IPS DF 19.7 (cell line): ENCODE measurements at places on chromosomes 2 and 18.

DNA sequence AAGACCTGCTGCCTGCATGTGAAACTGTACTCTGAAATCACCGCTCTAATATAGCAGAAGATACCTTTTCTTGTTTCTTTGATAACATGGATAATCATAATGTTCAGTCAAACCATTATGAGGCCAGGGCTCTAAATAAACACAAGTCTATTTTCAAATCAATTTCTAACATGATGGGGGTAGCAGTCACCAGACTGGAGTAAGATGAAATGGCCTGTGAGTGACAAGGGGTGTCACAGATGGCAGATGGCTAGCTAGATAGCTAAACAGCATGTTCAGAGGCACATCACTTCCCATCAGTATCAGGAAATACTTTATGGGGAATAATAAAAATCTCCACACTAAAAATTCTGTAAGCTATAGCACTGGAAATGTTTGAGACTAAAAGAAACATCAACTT is 14.0 kb downstream of the MBD2 start:
- no peak for DNase-seq

DNA sequence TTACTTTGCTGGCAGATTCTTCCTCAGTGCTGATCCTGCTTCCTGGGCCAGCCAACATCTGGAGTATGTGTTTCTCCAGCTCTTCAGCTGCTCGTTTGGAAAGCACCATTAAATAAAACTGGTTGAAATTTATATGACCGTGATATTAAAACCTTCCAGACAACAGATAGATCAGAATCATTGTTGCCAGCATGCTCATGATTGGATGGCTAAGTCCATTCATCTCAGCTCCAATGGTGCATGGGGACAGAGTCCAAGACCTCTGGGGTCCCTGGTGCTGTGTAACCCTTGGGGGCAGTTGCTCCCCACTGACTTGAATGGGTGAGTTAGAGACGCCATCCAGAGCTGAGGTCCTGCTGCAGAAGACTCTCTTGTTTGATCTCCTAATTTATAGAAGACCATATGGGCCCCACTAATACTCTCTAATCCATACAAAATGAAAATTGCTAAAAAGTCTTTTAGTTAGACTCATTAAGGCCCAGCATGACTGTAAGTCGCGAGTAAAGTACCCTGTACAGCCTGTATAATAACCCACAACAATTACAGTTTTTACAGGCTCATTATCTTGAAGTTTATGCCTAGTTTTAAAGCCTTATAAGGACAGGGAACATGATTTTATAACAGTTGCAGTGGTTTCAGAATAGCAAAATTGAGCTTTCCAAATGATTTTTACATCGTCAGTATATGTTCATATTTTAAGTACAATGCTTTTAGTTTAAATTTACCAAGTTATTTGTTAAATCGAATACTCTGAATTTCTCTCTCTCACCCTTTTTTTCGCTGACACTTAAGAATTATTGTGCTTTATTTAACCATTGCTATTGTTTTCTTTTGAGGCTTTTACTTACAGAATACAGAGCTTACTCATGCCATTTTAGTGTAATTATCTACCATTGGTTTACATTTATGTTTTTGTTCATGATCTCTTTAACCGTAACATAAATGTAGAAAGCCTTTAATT is 60.0 kb downstream of the CABLES1 start:
- no peak for DNase-seq

GRCh38 chr2:86367499-86367777 is 30.0 kb upstream of the REEP1 start:
- no peak for DNase-seq

DNA sequence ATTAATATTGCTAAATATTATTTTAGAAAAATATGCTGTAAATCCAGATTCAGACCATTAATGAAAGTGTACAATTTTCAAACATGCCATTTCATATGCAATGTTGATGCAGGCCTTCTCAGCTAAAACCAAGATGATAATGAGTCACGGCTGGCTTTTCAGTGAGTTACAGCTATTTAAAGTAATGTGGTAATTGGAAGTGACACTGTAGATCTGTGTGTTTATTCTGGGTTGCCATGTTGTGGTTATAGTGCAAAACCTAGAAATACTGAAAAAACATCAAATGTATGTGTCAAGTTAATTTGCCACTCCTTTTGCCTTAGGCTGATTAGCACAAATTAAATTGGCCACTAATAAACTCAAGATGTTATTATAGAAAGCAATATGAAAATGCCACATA is 506.6 kb downstream of the ERBB4 start:
- DNase-seq, result no peak

GRCh38 chr2:30541680-30542079 is 94.6 kb downstream of the LCLAT1 start:
- no peak for DNase-seq

- DNase-seq, result no peak
Observed at GRCh38 chr2:100057901-100058261, 84.5 kb downstream of the AFF3 start.

GRCh38 chr2:238415036-238415764 is 11.5 kb upstream of the ASB1 start:
- DNase-seq, result no peak

DNA sequence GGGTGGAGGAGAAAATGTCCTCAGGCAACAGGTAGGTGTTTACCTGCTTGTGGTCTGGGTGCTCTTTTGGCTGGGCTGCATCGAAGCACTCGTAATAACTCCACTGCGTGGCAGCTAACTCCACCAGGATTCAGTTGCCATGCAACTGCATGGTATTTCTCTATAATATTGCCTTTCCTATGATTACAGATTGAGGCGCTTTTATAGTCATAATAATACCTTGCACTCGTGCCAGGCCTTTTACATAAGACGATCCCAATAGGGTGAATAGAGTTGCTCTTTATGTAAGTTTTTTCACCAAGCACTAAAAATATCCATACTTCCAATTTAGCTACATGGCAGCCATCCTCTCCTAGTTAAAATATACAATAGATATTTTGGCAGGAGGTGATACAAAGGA is 19.7 kb upstream of the NYAP2 start:
- DNase-seq, result no peak

DNA sequence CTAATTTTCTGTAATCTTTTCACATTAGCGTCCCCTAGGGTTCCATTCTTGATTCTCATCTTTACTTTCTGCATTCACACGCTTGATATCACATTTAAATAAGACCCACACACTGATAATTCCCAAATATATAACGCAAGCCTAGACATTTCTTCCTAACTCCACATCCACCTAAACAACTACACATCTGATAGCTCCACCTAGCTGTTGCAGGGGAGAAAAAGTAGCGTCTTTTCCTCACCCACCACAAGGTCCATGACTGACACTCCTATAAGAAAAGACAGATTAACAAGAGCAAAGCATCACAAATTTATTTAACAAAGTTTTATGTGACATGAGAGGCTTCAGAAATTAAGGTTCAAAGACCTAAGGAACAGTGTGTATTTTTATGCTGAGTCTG is 862.2 kb upstream of the DDX18 start:
- no peak for DNase-seq

DNA sequence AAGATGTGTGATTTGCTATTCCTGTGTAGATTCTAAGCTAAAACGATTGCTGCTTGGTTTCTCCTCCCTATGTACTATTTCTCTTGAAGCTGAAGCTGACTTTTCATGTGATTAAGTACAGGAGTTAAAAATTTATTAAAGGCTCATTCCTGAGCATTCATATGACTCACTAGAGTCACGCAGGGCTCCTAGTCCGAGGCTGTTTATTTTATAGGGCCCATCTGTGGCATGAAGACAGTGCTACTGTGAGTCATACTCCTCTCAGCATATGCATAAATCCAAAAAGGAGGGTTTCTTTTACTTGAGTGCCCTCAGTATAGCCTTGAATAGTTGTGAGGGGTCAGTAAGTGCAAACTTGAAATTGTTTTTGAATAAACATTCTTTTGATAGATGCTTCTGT is 378.8 kb downstream of the PTPRM start:
- DNase-seq, result no peak

GRCh38 chr2:219254590-219255201 is 978 bp upstream of the TUBA4A start:
- no peak for DNase-seq

GRCh38 chr18:49345931-49346696 is 114.3 kb downstream of the DYM start:
- DNase-seq, result no peak

DNA sequence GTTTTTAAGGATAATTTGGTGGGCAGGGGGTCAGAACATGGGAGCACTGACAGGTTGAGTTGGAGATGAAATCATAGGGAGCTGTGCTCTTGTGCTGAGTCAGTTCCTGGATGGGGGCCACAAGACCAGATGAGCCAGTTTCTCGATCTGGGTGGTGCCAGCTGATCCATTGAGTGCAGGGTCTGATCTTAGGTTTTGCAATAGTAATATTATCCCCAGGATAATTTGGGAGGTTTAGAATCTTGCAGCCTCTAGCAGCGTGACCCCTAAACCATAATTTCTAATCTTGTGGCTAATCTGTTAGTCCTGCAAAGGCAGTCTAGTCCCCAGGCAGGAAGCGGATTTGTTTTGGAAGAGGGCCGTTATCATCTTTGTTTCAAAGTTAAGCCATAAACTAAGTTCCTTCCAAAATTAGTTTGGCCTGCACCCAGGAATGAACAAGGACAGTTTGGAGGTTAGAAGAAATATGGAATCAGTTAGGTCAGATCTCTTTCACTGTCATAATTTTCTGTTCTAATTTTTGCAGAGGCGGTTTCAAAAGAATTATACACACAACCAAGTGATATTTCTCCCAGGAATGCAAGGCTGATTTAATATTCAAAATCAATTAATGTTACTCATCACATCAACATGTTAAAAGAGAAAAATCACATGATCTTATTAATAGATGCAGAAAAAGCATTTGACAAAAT is 23.0 kb downstream of the DBI start:
- no peak for DNase-seq

- DNase-seq, result no peak
Observed at GRCh38 chr18:7617738-7618422, 50.8 kb downstream of the PTPRM start.

- no peak for DNase-seq
Observed at GRCh38 chr2:202084265-202084664, 11.2 kb downstream of the KIAA2012 start.

- DNase-seq, result no peak
Observed at GRCh38 chr2:237996021-237996593, 29.3 kb downstream of the UBE2F start.

DNA sequence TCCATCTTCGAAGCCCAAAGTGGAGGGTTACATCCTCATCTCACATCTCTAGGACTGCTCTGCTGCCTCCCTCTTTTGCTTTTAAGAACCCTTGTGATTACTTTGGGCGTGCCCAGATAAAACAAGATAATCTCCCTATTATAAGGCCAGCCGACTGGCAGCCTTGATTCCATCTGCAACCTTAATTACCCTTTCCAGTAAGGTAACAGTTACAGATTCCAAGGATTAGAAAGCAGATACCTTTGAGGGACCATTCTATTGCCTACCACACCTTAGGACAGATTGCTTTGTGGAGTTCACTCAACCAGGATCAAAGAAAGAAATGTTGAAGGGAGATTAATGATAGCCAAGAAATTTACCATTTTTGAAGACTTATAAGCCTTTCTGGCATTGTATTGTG is 250.8 kb upstream of the ACVR2A start:
- DNase-seq, result no peak

DNA sequence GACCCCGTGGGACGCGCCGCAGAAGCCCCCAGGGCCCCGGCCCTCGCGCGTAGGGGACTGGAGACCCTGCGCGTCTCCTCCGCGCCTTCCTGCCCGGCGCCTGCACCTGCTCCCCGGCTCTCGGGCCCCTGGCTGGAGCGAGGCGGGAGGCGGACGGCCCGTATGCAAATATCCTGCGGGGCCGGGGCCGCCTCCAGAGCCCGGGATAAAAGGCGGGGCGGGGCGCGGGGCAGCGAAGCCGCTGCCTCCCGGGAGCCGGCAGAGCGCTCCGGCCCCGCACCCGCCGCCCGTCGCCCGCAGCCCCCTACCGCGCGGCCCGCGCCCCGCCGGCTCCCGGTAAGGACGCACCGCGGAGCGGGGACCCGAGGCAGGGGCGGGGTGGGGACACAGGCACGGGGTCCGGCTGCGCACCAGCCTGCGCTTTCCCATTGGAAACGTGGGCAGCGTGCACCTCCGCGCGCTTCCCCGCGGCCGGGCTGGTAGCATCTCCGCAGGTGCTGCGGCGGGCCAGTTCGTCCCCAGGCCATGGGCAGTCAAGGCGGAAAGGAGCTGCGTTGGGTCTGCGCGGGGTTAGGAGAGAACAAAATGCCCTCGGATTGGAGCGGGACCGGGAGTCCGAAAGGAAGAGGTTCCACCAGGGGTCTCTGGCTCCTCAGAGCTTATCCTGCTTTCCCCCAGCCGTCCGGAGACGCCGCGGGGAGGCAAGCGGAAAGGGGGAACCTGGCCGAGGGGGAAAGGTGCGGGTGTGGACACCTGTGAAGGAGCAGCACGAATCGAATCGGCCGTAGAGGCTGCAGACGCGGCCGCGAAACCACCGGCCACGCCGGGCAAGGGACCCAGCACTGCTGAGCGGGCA is at the start of gene ATP6V1C2:
TSS of gene ATP6V1C2 (plus strand) at position 235 of the 856 bp plus-strand sequence. CDS start 1,220 bp downstream, outside the sequence.
- no peak for DNase-seq

DNA sequence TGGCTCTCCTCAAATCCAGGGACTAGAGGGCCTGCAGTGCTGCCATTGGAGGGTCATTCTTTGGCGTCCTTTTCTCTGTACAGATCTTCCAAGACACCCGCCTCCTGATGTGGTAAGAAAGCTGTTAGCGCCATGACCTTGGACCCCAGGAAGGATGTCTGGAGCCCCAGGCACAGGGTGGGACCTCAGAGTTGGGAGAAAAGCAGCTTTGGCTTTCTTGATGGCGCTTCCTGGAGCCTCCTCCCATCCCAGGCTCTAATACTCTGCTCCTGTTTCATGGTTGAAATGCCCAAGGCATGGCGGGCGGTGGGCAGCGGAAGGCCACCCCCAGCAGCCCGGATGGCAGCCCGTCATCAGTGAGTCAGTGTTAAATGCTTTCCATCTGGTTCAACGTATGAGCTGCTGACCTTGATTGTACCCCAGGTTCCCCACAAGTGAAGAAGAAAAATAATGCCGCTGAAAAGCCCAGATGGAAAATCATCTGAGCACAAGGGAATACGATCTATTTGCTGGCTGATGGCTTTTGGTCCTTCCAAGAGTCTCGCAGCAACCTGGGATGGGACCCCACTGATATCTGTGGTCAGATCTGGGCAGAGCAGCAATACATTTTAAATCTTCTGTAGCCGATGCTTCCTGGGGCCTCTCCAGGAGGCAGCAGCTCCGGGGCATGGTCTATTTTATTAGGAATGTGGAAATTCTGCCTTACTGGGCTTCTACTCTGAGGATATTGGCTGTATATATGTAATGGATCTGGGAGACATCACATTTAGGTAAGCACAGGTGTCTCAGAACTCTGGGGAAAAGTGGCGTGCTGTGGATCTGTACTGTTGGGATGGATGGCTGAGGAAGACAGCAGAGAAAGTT is 15.1 kb downstream of the ACKR3 start:
- no peak for DNase-seq

- DNase-seq, result no peak
Observed at GRCh38 chr2:118123561-118124232, 35.4 kb downstream of the INSIG2 start.
